ENCODE measurements at places on chromosomes 5 and 9. TPM values are rescaled to one million over a fixed set of nuclear protein-coding genes. Genes with fewer than 3 reads are reported as not detected.

- H3K4me3 ChIP-seq: no peak overlapping the region
- H3K4me1 ChIP-seq: no peaks in the 10 kb centered on the region
- no peaks in the 10 kb centered on the region for H3K27me3 ChIP-seq
- no peaks in the 10 kb centered on the region for H3K36me3 ChIP-seq
These were observed 770.0 kb upstream of the CDH10 start for GRCh38 chr5:25414742-25415141.

DNA sequence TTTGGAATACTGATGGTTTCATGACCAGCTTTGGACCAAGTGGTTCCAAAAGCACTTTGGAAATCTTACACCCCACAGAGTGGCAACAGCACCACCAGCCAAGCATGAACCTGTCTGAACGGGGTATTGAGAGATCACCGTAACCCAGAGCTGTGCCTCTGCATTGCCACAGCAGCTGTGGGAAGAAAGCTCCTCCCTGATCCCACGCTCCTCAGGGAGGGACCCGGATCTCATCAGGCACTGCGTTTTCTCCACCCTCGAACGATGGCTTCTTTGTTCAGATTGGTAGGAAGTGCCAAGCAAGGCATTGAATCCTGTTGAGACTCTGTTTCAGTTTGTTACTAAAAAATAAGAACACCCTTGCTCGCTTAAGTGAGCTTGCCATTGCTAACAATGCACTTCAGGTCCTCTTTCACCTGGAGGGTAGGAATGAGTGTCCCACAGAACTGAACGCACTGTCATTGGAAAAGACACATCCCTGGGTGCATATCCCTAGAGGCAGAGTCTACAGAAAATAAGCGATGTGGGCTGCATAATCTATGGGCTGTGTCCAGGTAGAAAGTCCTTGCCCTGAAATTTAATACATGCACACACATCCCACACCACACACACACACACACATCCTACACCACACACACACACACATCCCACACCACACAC, 118.0 kb upstream of the ICE1 start:
- no peak for DNase-seq
- no peak overlapping the region for H3K4me3 ChIP-seq
- H3K4me1 ChIP-seq: no peaks in the 10 kb centered on the region

DNA sequence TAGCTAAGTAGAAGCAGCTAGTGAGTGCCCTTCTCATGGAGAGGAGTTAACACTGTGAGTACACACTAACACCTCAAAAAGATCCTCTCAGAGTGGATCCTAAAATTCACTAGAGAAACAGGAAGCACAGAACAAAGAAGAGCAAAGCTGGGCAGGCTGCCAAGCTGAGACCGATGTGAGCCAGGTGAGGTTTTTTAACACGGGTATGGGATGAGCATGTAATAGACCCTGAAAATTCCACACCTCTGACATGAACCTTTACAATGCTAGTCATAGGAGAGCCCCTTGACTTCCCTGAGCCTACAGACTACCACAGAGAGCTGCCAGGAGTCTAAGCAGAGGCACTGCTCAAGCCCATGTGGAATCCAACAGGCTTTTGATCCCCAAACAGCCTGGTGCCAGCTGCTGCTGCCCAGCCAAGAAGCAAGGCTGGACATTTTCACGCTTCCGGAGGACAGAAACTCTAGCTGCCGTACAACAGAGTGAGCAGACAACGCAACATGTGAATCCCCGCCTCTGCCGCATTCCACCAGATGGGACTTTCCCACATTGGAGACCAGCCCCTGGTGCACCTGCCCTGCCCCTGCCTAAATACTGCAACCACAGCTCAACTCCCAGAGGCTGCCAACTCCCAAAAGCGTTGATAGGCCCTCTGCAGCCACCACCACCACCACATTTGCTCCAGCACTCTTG, 280.8 kb downstream of the CDH10 start:
- H3K4me3 ChIP-seq: no peak overlapping the region
- no peaks in the 10 kb centered on the region for H3K4me1 ChIP-seq
- DNase-seq: no peak
- H3K27me3 ChIP-seq: no peaks in the 10 kb centered on the region
- H3K27ac ChIP-seq: no peak overlapping the region
- H3K36me3 ChIP-seq: no peaks in the 10 kb centered on the region

DNA sequence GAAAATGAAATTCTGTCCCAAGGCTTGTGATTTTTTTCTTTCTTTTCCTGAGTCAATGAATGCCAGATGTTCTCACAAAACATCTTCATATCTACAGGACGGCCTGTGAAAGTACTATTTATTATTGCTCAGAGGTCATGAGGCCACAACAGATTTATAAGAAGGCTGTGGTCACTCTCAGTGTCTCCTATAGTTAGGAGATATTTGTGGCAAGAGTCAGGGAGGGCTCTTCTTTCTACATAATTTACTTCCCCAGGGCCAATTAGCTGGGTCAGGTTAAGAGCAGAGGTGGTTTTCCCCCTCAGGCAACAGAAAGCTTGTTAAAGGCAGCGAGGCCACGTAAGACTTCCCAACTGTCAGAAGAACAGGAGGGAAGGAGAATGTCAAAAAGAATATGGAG, 248.7 kb downstream of the SLIT3 start:
- DNase-seq: no peak
- no peaks in the 10 kb centered on the region for H3K4me1 ChIP-seq
- no peaks in the 10 kb centered on the region for H3K36me3 ChIP-seq
- H3K27me3 ChIP-seq: no peaks in the 10 kb centered on the region

- H3K4me3 ChIP-seq: peak overlapping the region; percentile 91
- no peaks in the 10 kb centered on the region for H3K27me3 ChIP-seq
- peaks cover 39% of the 10 kb centered on the region for H3K4me1 ChIP-seq
- H3K27ac ChIP-seq: peak overlapping the region; percentile 99
- H3K36me3 ChIP-seq: no peaks in the 10 kb centered on the region
These were observed 963 bp upstream of the CAST start for GRCh38 chr5:96660971-96661854.

DNA sequence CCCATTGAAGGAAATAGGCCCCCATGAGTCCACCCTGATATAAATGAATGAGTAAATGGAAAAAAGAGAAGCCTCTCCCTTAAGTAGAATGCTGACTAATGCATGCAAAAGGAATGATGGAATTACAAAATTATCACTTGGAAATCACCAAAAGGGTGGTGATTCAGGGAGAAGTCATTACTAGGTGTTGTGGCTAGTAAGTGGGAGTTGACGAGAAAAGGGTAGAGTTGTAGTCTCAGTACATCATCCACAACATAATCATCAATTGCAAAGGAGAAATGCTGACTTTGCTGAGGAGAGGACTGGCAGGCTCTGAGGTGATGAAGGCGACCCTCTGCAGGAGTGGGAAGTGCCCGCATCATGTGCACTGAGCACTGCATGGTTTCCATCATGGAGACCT, 201.5 kb upstream of the S1PR3 start:
- H3K4me3 ChIP-seq: no peak overlapping the region
- H3K4me1 ChIP-seq: peaks cover 6% of the 10 kb centered on the region
- DNase-seq: no peak
- no peak overlapping the region for H3K27ac ChIP-seq

GRCh38 chr5:142095035-142095434, 13.5 kb upstream of the NDFIP1 start:
- no peak for DNase-seq
- no peak overlapping the region for H3K27ac ChIP-seq
- no peaks in the 10 kb centered on the region for H3K36me3 ChIP-seq
- H3K4me1 ChIP-seq: peaks cover 6% of the 10 kb centered on the region
- no peak overlapping the region for H3K4me3 ChIP-seq

GRCh38 chr5:100838048-100838473, 65.0 kb downstream of the ST8SIA4 start:
- H3K27me3 ChIP-seq: no peaks in the 10 kb centered on the region
- no peak overlapping the region for H3K4me3 ChIP-seq
- H3K4me1 ChIP-seq: peaks cover 39% of the 10 kb centered on the region
- H3K27ac ChIP-seq: no peak overlapping the region

- H3K4me3 ChIP-seq: no peak overlapping the region
- no peaks in the 10 kb centered on the region for H3K27me3 ChIP-seq
- DNase-seq: no peak
- no peak overlapping the region for H3K27ac ChIP-seq
These were observed 98.2 kb downstream of the CSNK1G3 start for GRCh38 chr5:123610209-123610608.

DNA sequence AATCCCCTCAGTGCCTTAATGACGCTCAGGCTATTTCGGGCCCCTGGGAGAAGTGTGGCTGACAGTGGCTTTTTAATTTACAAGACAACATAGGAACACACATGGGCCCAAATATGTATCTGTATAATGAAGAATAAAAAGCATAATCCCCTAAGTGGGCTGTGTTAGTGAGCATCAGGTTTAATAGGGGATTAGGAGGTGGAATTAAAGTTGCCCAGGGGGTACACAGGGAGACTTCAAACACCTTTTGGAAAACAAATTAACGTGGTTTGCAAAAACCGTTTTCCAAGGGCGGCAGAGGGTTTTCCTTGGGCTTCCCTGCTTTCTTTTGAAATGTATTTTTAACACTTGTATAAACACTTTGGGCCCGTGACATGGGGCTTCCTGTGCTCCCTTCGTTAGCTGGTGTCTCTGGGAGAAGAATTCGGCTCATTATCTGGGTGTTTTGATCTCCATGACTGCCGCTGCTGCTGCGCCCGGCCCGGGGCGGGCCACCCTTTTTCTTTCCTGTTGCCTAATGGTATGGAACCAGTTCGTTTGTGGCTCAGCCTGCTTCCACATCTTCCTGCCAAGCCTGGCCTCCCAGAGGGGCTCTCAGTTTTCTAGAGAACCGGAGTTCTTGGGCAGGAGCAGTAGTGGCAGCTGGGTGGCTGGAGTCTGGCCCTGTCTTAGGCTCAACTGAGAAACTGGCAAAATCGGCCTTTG, 173.0 kb downstream of the MACROH2A1 start:
- H3K4me1 ChIP-seq: peaks cover 13% of the 10 kb centered on the region
- no peak overlapping the region for H3K4me3 ChIP-seq
- no peaks in the 10 kb centered on the region for H3K36me3 ChIP-seq
- no peaks in the 10 kb centered on the region for H3K27me3 ChIP-seq

GRCh38 chr5:82673057-82673809, 395.1 kb upstream of the RPS23 start:
- no peak overlapping the region for H3K4me3 ChIP-seq
- no peaks in the 10 kb centered on the region for H3K36me3 ChIP-seq
- H3K4me1 ChIP-seq: no peaks in the 10 kb centered on the region
- no peak overlapping the region for H3K27ac ChIP-seq

DNA sequence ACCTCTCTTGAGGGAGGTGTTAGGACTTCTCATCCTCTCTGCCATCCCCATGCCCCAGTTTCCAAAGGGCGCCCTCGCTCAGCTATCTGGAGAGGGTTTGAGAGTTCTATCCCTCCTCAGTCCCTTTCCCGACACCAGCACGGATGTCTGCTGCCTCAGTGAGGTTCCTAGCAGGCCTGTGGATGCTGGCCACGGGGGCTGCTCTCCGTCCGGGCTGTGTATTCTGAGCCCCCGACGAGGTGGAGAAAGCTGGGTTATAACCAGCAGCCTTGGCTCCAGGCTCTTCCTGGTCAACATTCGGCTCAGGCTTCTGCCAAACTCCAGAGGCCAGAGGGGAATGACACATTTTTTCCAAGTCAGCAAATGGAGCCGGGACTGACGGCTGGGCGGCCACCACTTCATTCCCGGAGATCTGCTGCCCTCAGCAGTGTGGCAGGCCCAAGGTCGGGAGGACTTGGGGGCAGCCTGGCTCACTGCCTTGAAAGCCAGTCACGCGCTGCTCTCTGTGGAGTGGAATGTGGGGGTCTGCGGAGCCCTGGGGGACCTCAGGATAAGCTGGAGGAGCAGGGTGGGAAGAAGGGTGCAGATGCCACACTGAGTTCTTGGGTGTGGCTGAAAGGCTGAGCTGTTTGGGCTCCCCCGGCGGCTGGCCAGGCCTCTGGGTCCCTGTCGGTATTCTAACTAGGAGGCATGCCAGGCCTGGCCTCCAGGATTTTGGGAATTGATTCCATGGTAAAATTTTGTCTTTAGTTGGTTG, 27.4 kb downstream of the PTPA start:
- peak overlapping the region; percentile 65 for H3K4me3 ChIP-seq
- peaks cover 50% of the 10 kb centered on the region for H3K36me3 ChIP-seq
- H3K27ac ChIP-seq: peak overlapping the region; percentile 100
- no peaks in the 10 kb centered on the region for H3K27me3 ChIP-seq

DNA sequence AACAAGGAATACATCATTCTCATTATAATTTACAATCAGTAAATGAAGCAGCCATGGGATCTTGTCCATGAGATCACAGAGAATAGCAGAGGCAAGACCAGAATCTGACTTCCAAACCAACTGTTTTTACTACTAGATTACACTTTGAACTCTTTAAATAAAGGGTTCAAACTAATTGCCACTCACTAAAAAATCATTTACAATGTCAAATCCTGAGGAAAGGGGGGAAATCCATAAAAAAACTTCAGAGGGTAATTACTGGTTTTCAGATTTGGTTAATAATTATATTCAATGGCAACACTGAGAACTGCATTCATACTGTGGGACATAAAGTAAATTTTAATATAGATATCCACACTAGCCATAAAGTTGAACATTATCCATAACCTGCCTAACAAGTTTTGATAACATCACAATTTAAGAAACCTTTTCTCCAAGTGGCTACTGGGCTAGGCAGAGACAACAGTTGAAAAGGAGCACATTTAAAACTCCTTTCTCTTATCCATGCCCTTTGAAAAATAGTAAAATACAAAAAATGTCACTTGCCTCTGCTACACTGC, 15.9 kb downstream of the PLPP1 start:
- no peak overlapping the region for H3K4me3 ChIP-seq
- no peaks in the 10 kb centered on the region for H3K27me3 ChIP-seq
- no peak overlapping the region for H3K27ac ChIP-seq
- no peaks in the 10 kb centered on the region for H3K36me3 ChIP-seq
- no peak for DNase-seq

DNA sequence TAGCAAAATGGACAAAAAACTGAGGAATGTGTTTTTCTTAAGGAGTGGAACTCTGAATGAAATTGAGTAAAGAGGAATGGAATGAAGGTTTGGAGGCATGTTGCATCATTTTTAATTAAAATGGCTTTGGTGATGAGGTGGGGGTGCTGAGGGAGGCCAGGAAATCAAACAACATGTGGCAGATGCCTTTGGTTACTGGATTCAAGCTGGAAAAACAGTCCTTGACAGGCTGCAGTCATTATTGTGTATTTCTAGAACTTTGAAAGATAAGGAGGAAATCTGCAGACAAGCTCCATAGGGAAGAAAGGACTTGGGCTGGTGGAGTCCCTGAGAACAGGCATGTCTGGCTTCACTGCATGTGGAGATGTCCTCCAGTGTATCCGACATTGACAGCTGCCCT, 203.5 kb upstream of the HAPLN1 start:
- H3K27ac ChIP-seq: no peak overlapping the region
- H3K27me3 ChIP-seq: no peaks in the 10 kb centered on the region
- peaks cover 7% of the 10 kb centered on the region for H3K4me1 ChIP-seq
- DNase-seq: no peak

DNA sequence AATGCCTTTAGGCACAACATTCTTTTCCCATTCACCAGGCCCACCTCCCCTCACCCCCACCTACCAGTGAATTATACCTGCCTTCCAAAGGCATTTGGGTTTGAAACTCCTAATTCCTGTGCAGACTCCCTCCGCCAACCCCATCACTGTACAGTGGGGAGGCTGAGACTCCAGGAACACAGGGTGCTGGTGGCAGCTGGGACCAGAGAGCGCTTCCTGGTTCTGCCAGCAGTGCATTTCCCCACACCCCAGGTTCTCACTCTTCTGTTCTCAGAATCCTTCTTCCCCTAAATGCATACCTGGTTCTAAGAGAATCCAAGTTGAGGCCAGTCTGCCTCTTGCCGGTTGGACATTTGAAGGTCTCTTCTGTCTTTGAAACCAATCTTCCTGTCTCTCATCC, 21.1 kb downstream of the SLC36A2 start:
- no peak overlapping the region for H3K27ac ChIP-seq
- peaks cover 3% of the 10 kb centered on the region for H3K27me3 ChIP-seq
- H3K4me3 ChIP-seq: no peak overlapping the region
- H3K36me3 ChIP-seq: no peaks in the 10 kb centered on the region
- no peak for DNase-seq

The PCDHGB7 gene
- total RNA-seq: 15.9 TPM

The KIAA0825 gene
- 5.5 TPM for total RNA-seq

The AQP3 gene
- total RNA-seq: 357 TPM

The OLFML2A gene
- 22.3 TPM for total RNA-seq

The PRRT1B gene
- total RNA-seq: 6.3 TPM
